Panc1 (cell line): ENCODE measurements at places on chromosomes 2 and 18.

GRCh38 chr18:68234131-68234530, 480.8 kb downstream of the TMX3 start:
- DNase-seq = no peak

- DNase-seq = no peak
Observed at GRCh38 chr2:8132351-8132831, 549.5 kb upstream of the ID2 start.

DNA sequence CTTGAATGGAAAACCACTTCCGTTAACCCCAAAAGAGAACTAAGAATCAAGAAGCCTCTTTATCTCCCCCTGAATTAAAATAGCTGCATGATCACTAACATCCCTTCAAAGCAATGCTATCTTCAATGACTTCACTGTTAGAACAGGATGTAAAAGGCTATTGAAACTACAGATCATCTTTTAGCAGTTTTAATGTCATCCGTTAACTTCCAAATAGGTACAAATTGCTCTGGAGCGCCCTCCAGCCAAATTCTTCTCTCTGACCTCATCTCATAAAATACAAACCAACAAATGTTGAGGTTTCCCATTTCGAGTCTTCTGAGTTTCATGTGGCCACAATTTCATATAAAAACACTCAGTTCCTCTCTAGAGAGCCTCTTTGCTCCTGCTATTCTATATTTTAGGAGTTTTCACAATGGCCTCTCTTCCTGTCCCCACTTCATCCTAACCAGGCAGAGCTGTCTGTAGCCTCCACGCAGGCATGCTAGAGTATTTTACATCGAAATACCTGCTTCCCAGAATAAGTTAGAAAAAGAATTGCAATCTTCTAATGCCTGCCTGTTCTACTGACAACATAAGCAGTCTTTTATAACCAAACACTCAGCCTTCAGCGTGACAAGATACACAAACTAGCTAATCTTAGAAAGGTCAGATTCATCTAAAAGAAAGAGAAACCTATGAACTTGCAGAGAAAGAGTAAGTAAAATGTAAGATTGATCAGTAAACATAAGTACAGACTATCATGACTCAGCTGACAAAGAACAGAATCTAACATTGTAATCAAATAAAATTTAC, 37.9 kb downstream of the B4GALT6 start:
- no peak for DNase-seq

DNA sequence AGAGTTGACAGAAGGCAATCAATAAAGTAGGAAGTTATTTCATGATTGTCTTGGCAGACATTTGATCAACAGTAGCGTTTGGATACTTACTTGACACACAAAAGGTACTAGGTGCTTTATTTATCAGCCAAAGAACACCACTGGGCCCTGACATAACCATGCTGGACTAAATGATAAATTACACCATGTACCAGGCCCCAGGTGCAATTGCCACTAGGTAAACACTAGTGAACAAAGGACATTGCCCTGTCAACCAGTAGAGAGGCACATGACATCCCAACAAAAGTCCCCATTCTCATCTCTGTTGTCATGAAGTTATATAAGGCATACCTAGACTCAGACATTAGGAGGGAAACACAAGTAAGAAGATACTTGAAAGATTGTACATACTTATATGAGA, 747.2 kb downstream of the SATB2 start:
- DNase-seq = no peak

- no peak for DNase-seq
Observed at GRCh38 chr2:108898315-108899082, 90.5 kb downstream of the EDAR start.

GRCh38 chr2:85935746-85936208, 47.0 kb upstream of the ST3GAL5 start:
- DNase-seq = no peak

DNA sequence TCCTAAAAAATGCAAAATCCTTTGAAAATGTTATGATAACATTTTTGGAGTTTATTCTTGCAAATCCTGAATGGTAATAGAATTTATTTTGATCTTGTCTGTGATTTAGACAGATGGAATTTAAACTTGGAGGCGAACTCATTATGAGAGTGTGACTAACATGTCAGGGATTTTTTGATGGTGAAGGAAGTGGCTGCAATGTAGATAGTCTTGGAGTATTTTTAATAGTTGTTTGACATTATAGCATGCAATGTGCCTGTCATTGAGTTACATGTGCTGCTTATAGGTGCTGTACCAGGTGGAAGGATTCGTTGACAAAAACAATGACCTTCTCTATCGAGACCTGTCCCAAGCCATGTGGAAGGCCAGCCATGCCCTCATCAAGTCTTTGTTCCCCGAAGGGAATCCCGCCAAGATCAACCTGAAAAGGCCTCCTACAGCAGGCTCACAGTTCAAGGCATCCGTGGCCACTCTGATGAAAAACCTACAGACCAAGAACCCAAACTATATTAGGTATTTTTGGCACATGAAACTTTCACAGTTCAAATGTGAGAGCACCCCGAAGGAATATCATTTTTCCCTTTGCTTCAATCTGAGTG, 141.8 kb downstream of the MYO1B start:
- no peak for DNase-seq

DNA sequence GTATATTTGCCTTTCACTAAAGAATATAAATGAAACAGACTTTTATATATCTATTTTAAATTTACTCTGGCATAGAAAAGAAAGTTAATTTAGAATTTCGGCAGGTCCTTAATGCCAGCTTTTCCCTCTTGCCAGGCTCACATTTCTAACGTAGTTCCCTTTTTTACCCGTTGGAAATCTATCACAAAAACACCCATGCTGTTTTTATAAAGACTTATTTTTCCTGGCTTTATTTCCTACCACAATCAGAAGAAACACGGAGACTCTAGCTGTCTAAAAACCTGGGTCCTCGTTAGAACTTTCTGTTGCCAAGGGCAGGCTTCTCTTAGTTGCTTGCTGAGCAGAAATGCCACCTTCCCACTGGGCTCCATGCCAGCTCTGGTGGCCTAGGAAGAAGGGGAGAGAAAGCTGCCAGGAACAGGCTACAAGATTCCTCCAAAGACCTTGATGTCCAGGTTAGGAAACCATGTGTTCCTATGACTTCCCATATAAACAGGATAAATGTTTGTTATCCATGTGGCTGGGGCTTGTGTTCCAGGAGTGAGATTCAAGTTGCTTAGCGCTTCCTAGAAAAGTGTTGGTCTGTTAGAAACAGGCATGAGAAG, 17.8 kb upstream of the TMEM18 start:
- no peak for DNase-seq

GRCh38 chr2:9102861-9103662, 99.6 kb upstream of the MBOAT2 start:
- DNase-seq = no peak

GRCh38 chr2:24870891-24871705, 48.9 kb downstream of the ADCY3 start:
- DNase-seq = no peak

GRCh38 chr18:28995319-28995718, 818.4 kb upstream of the CDH2 start:
- no peak for DNase-seq

- DNase-seq = no peak
Observed at GRCh38 chr2:177478907-177479306, 86.3 kb downstream of the AGPS start.
